ENCODE measurements at places on chromosomes 6 and 20.

DNA sequence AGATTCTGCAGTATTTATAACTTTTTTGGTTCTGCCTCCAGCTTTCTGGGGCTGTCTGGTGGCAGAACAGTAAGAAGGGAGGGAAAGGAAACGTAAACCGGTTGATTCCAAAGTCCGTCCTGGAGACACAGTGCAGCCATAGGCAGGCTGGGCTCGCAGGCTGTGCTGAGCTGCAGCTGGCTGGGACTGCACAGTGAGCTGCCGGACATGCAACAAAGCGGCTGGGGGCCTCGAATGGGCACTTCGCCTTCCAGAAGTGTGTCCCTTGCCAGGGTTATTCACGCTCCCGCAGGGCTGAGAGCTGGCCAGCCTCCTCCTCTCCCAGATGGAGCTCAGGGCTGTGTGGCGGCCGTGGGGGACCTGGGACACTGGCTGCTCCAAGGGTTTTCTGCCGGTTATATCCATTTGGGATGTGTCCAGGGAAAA lies 78.1 kb upstream of the CD93 start:
- DNase-seq: no peak

DNA sequence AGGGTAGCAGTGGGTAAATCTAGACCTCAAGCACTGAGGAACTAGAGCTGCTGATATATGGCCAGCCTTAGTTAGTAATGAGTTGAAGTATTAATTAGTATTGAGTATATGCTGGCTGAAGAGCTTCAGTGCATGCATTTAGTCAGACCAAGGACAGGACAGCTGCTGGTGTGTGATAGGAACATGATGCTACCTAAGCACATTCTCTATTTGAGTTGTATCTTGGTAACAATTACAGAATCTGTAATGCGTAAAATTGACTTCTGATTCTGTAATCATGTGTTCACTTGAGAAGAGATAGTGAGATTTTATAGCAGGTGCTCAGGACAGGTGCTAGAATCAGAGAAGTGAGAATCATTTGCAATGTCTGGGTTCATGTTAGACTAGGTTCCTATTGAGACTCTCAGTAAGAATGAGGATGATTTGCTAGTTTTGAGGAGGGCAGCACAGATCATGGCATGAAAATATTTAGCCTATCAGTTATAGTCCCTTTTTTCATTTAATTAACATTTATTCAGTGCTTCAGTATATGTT lies 369.4 kb upstream of the HS3ST5 start:
- DNase-seq: no peak

DNA sequence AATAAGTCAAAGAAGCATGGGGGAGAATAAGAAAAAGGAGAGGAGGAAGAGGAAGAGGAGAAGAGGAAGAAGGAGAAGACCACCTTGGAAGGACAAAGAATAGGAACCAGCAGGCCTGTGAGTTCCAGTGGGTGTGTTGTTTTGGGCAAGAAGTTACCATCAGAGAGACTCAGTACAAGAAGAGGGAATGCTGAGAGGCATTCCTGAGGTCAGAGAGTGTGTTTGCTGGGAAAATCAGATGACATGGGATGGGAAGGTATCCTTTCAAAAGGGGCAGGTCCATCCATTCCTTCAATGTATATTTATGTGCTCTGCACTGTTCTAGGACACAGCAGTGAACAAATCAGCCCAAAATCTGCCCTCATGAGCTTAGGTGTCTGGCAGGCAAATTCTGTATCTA lies 40.5 kb upstream of the PRIM2 start:
- no peak for DNase-seq

- no peak for DNase-seq
Observed at GRCh38 chr6:113750151-113750855, 106.8 kb upstream of the MARCKS start.

GRCh38 chr6:496649-497048 lies 105.1 kb downstream of the IRF4 start:
- DNase-seq: no peak

DNA sequence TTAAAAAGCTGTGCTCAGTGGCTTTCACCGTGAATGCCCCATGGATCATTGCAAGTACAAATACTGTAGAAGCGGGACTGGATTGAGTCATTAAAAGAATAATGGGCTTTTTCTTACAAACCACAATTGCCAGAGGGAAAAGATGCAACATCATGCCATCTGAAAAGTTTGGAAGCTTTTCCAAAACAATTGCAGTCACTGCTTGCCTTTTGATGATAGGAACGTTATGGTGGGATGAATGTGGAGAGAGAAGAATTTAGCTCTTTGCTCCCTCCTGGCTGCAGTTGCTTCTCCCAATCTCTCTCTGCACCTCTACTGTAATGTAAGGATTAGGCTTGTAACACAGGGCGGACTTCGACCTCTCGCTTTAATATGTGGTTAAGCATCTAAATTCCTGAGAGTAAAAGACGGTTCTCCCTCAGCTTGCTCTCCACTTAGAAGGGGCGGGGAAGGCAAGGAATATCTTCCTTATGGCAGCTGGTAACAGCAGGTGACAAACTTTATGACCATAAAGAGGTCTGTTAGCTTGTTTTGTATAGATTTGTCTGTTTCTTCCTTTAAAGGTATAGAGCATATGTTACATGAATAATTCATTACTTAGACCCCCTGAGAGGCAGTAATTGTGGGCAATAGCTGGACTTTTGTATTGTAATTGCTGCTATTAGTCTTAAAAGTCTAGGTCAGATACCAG lies 376.1 kb downstream of the UTRN start:
- DNase-seq: no peak

Measured in Right ventricle myocardium inferior (tissue), 1 donor.